ENCODE measurements at places on chromosomes 5 and 9. TPM values are rescaled to one million over a fixed set of nuclear protein-coding genes. Genes with fewer than 3 reads are reported as not detected.

DNA sequence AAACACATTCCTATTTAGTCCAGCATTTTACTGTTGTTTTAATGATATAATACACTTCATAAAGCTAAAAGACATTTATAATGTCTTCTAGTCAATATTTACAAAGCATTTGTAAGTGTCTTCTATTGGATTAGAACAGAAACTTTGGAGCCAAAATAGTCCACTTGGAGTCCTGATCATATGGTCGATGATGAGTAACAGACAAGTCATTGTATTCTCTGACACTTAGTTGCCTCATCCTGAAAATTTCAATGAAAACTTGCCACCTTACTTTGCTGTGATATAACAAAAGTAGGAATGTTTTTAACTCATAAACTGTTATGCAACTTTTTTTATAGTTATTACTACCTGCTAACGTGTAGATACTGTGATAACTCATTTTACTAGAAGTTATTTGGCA is 132.5 kb downstream of the GABRB2 start:
- no peaks in the 10 kb centered on the region for H3K36me3 ChIP-seq
- no peaks in the 10 kb centered on the region for H3K4me1 ChIP-seq
- H3K27ac ChIP-seq, result no peak overlapping the region

GRCh38 chr5:174173766-174174165 is 128.3 kb downstream of the NSG2 start:
- H3K36me3 ChIP-seq, result no peaks in the 10 kb centered on the region
- no peak for DNase-seq
- H3K27ac ChIP-seq, result no peak overlapping the region
- H3K27me3 ChIP-seq, result no peaks in the 10 kb centered on the region
- H3K4me1 ChIP-seq, result no peaks in the 10 kb centered on the region

DNA sequence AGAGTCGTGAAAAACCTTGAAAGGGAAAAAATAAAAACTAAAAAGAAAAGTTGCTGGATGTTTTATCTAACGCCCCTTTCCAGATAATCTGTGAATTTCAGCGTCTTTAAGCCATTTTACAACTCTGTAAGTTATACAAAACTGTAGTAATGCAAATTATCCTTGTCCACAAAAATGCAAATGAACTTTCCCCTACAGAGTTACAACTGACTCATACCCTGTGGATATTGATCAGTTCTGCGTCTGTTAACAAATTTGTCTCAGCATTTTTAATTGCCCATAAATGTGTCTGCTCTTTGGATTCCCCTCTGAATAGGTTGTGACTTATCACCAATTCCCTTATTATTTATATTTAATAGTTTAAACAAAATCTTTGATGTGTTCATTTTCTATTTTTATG is 105.9 kb upstream of the PRLR start:
- no peaks in the 10 kb centered on the region for H3K27me3 ChIP-seq
- no peak for DNase-seq
- H3K4me1 ChIP-seq, result peaks cover 6% of the 10 kb centered on the region

DNA sequence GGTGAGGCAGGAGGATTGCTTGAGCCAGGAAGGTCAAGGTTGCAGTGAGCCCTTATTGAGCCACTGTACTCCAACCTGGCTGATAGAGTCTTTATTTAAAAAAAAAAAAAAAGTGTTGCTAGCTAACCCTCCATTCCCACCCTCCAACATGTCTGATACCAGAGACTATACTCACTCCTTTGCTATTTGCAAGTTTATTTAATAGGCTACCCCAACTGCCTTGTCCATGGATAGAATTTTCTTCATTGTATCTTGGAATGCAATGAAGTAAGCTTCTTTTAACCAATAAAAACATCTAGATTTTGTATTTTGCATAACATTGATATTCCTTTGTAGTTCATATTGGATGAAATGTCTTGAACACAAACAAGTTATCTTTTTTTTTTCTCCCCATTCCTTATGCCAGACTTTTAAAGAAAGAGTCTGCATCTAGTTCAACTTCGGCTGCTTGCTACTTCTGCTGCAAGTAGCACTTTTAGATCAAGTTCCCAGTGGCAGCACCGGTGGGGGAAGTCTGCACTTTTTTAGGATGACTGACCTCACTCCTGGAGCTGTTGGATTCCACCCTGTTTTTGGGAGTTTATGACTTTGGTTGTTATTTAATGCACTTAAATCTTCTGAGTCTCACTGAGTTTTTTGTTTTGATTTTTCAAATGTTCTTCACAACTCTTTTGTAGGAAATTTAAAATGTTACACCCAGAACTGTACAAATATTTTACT is 112.5 kb downstream of the UHRF2 start:
- H3K36me3 ChIP-seq, result no peaks in the 10 kb centered on the region
- no peak overlapping the region for H3K4me3 ChIP-seq
- DNase-seq, result no peak
- no peaks in the 10 kb centered on the region for H3K27me3 ChIP-seq

- no peaks in the 10 kb centered on the region for H3K36me3 ChIP-seq
- no peak overlapping the region for H3K4me3 ChIP-seq
- no peaks in the 10 kb centered on the region for H3K4me1 ChIP-seq
- DNase-seq, result no peak
- no peaks in the 10 kb centered on the region for H3K27me3 ChIP-seq
- no peak overlapping the region for H3K27ac ChIP-seq
Observed at GRCh38 chr5:17734011-17734410, 99.8 kb downstream of the TAF11L14 start.

DNA sequence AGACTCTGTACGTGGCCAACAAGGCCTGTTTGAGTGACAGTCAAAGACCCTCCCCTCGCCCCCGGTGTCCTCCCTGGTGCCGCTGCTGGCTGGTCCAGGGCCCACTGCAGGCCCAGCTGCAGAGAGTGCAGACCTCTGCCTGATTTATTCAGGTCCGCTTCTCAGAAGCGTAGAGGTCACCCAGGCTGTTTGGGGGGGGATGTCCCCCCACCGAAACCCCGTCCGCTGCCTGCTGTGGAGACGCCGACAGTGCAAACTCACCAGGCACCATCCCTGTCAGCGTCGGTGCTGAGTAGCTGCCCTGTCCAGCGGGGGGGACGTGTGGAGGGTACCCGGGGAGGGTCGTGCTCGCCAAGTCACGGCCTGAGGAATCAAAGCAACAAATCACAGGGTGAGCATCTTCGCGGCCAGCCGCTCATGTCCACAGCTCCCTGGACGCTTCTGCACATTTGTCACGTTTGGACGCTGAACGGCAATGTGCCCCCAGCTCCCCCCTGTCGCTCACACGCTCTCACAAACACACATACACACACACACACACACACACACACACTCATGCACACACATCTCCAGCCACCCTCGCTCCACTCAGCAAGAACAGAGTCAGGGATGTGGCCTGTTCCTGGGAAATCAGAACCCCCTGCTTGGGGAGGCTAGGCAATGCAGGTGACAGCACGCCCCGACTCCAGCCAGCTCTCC is 152.2 kb downstream of the PAX5 start:
- H3K4me3 ChIP-seq, result no peak overlapping the region
- H3K27me3 ChIP-seq, result no peaks in the 10 kb centered on the region
- H3K4me1 ChIP-seq, result no peaks in the 10 kb centered on the region
- H3K27ac ChIP-seq, result no peak overlapping the region

DNA sequence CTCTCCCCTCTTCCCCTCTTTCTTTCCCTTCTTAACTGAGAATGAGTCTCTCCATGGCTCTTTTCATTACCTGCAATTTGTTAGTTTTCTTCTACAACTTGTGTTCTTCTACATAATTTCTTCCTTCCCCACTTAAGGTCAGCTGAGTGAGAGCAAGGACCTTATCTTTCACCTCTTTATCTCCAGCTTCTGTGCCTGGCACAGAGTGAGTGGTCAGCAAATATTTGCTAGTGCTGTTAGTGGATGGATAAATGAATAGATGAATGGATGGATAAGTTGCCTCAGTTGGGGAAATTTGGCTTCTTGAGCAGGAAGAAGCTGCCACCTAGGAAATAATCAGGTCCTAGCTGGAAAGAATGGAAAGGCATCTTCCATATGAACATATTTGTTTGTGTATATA is 44.6 kb upstream of the PPARGC1B start:
- no peaks in the 10 kb centered on the region for H3K27me3 ChIP-seq
- H3K27ac ChIP-seq, result no peak overlapping the region
- H3K36me3 ChIP-seq, result no peaks in the 10 kb centered on the region

DNA sequence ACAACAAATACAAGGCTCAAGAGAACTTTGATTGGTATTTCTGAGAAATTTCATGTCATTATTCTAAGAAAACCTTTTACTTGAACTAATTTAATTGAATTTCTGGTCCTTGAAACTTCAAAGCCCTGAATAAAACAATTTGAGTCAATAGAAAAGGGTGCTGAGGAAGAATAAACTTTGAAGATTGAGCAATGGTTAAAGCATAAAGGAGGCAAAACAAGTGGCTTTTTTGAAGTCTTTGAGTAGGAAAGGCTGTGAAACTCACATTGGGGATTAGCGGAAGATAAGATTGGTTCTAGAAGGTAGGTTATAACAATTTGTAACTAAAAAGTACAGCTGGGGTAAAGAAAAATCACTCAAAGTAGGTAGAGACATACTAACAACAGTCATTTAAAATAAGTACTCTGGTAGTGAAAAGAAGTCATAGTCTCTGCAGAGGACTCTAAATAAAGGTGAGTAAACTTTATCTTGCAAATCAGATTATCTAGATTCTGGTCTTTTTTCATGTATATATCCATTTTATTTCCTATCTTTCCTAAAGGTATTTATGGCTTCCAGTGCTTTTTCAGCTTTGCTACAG is 6.4 kb upstream of the PLPP1 start:
- no peaks in the 10 kb centered on the region for H3K36me3 ChIP-seq
- H3K27ac ChIP-seq, result no peak overlapping the region
- no peaks in the 10 kb centered on the region for H3K27me3 ChIP-seq
- DNase-seq, result no peak
- no peaks in the 10 kb centered on the region for H3K4me1 ChIP-seq
- no peak overlapping the region for H3K4me3 ChIP-seq

GRCh38 chr9:21154018-21154608 is 12.3 kb downstream of the IFNA21 start:
- H3K27ac ChIP-seq, result no peak overlapping the region
- no peaks in the 10 kb centered on the region for H3K27me3 ChIP-seq
- H3K36me3 ChIP-seq, result no peaks in the 10 kb centered on the region
- no peak overlapping the region for H3K4me3 ChIP-seq

- H3K4me1 ChIP-seq, result no peaks in the 10 kb centered on the region
- no peak for DNase-seq
- no peaks in the 10 kb centered on the region for H3K27me3 ChIP-seq
- no peak overlapping the region for H3K4me3 ChIP-seq
- no peaks in the 10 kb centered on the region for H3K36me3 ChIP-seq
Observed at GRCh38 chr9:97567182-97567893, 65.8 kb downstream of the TSTD2 start.

DNA sequence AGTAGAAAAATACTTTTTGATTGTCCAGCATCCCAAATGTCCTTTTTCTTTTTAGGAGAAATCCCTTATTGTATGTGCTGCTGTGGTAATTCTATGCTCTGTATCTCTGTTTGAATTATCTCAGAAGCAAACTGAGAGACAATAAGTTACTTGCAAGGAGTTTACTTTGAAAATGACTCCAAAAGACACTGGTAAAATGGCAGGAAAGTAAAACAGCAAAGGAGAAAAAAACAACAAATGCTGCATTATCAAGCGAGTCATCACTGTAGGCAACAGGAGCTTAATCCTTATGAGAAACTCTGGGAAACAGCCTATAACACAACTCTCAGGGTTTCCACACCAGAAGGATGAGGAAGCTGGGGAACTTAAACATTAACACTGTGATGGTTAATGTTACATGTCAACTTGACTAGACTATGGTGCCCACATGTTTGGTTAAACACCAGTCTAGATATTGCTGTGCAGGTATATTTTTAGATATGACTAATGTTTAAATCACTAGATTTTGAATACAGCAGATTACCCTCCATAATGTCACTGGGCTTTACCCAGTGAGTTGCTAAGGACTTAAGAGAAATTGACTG is 92.6 kb upstream of the GAS1 start:
- no peak overlapping the region for H3K27ac ChIP-seq
- H3K36me3 ChIP-seq, result no peaks in the 10 kb centered on the region
- no peaks in the 10 kb centered on the region for H3K27me3 ChIP-seq
- no peak overlapping the region for H3K4me3 ChIP-seq
- no peaks in the 10 kb centered on the region for H3K4me1 ChIP-seq

DNA sequence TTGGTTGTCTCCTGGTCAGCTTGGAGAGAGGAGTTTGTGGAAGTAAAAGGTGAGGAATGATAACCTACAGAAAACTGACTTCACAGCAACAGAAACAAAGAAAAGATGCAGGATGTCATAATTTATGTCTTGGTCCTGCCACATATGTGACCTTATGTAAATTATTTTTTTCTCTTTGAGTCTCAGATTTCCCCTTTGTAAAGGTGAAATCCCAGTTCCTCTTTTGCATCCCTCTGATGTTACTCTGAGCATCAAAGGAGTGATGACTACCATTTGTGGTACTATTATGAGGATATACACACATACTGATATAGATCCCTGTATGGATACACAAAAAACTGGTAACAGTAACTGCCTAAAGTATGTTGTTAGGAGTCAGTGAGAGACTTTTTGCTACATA is 1.4 kb upstream of the THG1L start:
- no peaks in the 10 kb centered on the region for H3K4me1 ChIP-seq
- H3K27me3 ChIP-seq, result no peaks in the 10 kb centered on the region
- H3K27ac ChIP-seq, result no peak overlapping the region

- H3K36me3 ChIP-seq, result no peaks in the 10 kb centered on the region
- H3K4me1 ChIP-seq, result peaks cover 12% of the 10 kb centered on the region
- no peaks in the 10 kb centered on the region for H3K27me3 ChIP-seq
Observed at GRCh38 chr5:146719179-146719578, 159.4 kb downstream of the PPP2R2B start.

- no peak overlapping the region for H3K4me3 ChIP-seq
- no peak for DNase-seq
- no peak overlapping the region for H3K27ac ChIP-seq
- no peaks in the 10 kb centered on the region for H3K36me3 ChIP-seq
- no peaks in the 10 kb centered on the region for H3K4me1 ChIP-seq
Observed at GRCh38 chr5:108654051-108654450, 93.6 kb upstream of the FER start.

DNA sequence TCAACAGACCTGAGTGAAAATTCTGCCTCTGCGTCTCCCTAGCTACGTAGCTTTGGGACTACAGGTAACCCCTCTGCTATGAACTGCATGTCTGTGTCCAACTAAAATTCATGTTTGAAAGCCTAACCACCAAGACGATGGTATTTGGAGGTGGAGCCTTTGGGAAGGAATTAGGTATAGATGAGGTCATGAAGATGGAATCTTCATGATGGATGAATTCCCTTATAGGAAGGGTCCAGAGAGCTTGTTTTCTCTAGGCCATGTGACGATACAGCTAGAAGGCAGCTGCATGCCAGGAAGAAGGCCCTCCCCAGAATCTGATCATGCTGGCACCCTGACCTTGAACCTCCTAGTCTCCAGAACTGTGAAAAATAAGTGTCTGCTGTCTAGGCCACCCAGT is 296.4 kb downstream of the SLIT3 start:
- H3K27ac ChIP-seq, result peak overlapping the region; percentile 52
- H3K4me1 ChIP-seq, result peaks cover 31% of the 10 kb centered on the region
- H3K4me3 ChIP-seq, result no peak overlapping the region
- H3K27me3 ChIP-seq, result no peaks in the 10 kb centered on the region

- H3K36me3 ChIP-seq, result no peaks in the 10 kb centered on the region
- DNase-seq, result peak; percentile 61
- H3K27ac ChIP-seq, result no peak overlapping the region
- no peak overlapping the region for H3K4me3 ChIP-seq
- no peaks in the 10 kb centered on the region for H3K4me1 ChIP-seq
Observed at GRCh38 chr9:104682642-104683041, 11.7 kb upstream of the OR13D1 start.

ADAMTS13 gene
- total RNA-seq, result 1.5 TPM

TMEM215 gene
- 0.43 TPM for total RNA-seq

IL6ST gene
- 503 TPM for total RNA-seq

SPAG8 gene
- total RNA-seq, result 1.4 TPM

PDE6A gene
- total RNA-seq, result 3.6 TPM

ZNF658 gene
- 2.4 TPM for total RNA-seq

ANKRD55 gene
- 0.28 TPM for total RNA-seq

PCDHGB1 gene
- total RNA-seq, result 0.53 TPM

F2RL2 gene
- 2.6 TPM for total RNA-seq

GTF3C4 gene
- 19.2 TPM for total RNA-seq

All from hepatocyte (in vitro differentiated cells).